Lower lobe of right lung (tissue), 2 donors: ENCODE measurements at places on chromosomes 2 and 18. TPM values are rescaled to one million over a fixed set of nuclear protein-coding genes. Genes with fewer than 3 reads are reported as not detected.

The CHAC2 gene
- total RNA-seq = 1.6 TPM

The RNF152 gene
- total RNA-seq = 13.4 TPM

The RAB6C gene
- total RNA-seq = not detected

The DNAH7 gene
- 9.2 TPM for total RNA-seq

The NEU2 gene
- not detected for total RNA-seq

The AOX1 gene
- total RNA-seq = 36.7 TPM

The TPGS2 gene
- total RNA-seq = 65.2 TPM

The CHST10 gene
- 7.6 TPM for total RNA-seq

The CAPN13 gene
- 23.0 TPM for total RNA-seq

The DHRS9 gene
- 6.1 TPM for total RNA-seq

The MBD2 gene
- total RNA-seq = 102 TPM

The HOXD9 gene
- 0.86 TPM for total RNA-seq

The HTR2B gene
- total RNA-seq = 0.65 TPM

The NCKAP5 gene
- total RNA-seq = 34.6 TPM

The SF3B6 gene
- 65.5 TPM for total RNA-seq

The CPLX4 gene
- total RNA-seq = not detected

The SLC39A6 gene
- total RNA-seq = 28.9 TPM

The PLEK gene
- total RNA-seq = 42.1 TPM

The SCN1A gene
- total RNA-seq = 19.1 TPM

The FSIP2 gene
- total RNA-seq = 0.27 TPM

The MARCHF4 gene
- 0.12 TPM for total RNA-seq

The PLB1 gene
- total RNA-seq = 5.5 TPM

The SIX3 gene
- not detected for total RNA-seq

The LDLRAD4 gene
- total RNA-seq = 24.6 TPM

The COL4A4 gene
- total RNA-seq = 24.3 TPM

The VWA3B gene
- 7.9 TPM for total RNA-seq

The REG3A gene
- total RNA-seq = not detected

The MTERF4 gene
- 32.0 TPM for total RNA-seq

The PTH2R gene
- 0.32 TPM for total RNA-seq

The CAPN14 gene
- 0.15 TPM for total RNA-seq

The SEPTIN10 gene
- 86.9 TPM for total RNA-seq

The MATN3 gene
- 8.1 TPM for total RNA-seq

The TBR1 gene
- total RNA-seq = not detected

The IMPA2 gene
- 54.2 TPM for total RNA-seq

The NEU4 gene
- total RNA-seq = not detected

The GPR155 gene
- total RNA-seq = 6.2 TPM

The MGAT4A gene
- total RNA-seq = 82.0 TPM

The DYSF gene
- 41.2 TPM for total RNA-seq

The IL36A gene
- not detected for total RNA-seq

The SCN7A gene
- 69.0 TPM for total RNA-seq

The IL1R1 gene
- 152 TPM for total RNA-seq

The CROCC2 gene
- 3.4 TPM for total RNA-seq

The TTN gene
- 40.3 TPM for total RNA-seq
